COR-L47 (cell line): ENCODE measurements at places on chromosomes 3 and 15.

- DNase-seq: no peak
These were observed 92.0 kb upstream of the TSEN2 start for GRCh38 chr3:12392101-12392878.

DNA sequence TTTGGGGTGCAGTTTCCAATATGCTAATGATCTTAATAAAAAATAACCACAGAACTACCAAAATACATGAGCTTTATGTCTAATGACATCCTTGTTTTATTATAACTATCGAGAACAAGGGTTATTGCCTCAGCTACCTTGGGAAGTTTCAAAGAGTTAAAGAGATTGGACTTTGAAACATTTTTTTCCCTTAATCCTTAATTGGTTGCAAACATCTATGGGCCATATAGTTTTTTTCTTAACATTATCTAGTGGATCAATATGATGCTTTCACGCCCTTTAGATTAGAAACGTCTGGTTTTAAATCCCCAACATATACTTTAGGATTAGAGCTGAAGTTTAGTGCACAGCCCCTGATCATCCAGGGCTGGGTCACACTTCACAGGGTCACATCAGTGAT is 219.2 kb upstream of the SGO1 start:
- DNase-seq: no peak

- no peak for DNase-seq
These were observed 31.5 kb downstream of the CLEC3B start for GRCh38 chr3:45057557-45057956.

DNA sequence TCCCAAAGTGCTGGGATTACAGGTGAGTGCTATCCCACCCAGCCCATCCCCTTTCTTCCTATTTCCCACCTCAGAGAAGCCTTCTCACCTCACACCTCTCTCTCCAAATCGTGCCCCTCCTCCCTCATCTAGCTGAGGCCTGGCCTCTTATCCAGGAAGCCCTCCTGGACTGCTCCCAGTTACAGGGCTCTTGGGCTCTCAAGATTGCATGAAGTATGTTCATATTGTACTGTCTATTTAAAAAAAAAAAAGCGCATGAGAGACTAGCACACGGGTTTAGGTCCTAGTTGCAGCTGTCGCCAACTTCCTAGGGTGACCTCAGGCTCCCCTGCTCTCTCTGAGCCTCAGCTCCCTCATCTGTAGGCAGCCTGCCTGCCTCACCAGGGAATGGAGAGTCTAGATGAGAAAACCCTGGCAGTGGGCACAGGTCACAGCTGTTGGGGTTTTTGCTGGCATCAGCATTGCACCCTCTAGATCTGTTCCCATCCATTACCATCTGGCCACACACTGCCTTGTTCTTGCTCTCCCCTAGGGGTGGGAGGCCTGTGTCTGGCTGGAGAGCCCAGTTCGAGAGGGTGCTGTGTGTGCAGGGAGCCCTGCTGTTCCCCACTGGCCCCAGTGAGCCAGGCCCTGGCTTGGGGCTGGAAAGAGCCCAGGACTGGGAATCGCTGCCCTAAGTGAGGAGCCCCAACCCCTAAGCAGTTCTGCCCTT is 24.2 kb upstream of the C15orf39 start:
- DNase-seq: no peak

DNA sequence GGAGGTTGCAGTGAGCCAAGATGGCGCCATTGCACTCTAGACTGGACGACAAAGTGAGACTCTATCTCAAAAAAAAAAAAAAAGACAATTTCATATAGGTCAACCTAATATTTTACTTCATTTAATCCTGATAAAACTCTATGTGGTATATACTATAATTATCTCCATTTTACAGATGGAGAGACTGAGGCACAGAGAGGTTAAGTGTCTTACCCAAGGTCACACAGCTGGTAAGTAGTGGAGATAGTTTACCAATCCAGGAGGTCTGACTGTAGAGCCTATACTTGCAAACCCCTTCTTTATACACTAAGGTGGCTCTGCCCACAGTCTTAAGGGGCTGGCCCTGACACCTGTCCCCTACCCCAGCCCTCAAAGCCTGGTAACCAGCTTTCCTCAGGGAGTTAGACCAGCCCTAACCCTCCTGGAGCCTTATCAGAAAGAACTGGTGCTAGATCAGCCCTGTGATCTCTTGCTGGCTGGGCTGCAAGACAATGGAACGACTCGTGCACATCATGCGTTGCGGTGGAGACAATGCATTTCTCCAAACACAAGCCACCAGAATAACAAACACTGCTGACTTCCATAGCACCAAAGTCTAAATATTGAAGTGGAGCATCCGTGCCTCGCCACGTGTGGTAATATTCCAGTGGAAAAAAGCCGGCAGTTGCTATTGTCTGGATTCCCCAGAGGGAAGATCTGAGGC is 60.0 kb upstream of the SMAD3 start:
- DNase-seq: no peak

DNA sequence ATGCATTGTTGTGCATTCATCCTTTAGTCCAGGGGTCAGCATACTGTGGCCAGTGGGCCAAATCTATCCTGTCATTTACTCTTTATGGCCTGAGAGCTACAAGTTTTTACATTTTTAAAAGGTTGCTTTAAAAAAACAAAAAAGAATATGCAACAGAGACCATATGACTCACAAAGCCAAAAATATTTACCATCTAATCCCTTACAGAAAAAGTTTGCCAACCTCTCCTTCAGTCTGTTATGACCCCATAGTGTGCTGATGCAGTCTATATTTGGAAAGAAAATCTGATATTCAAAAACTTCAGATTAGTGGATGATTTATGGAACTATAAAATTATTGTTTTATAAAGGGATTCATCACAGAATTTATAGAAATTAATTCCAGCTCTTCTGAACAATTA is 237.5 kb upstream of the IL12A start:
- no peak for DNase-seq

GRCh38 chr15:80982205-80982604 is 7.4 kb downstream of the MESD start:
- no peak for DNase-seq

DNA sequence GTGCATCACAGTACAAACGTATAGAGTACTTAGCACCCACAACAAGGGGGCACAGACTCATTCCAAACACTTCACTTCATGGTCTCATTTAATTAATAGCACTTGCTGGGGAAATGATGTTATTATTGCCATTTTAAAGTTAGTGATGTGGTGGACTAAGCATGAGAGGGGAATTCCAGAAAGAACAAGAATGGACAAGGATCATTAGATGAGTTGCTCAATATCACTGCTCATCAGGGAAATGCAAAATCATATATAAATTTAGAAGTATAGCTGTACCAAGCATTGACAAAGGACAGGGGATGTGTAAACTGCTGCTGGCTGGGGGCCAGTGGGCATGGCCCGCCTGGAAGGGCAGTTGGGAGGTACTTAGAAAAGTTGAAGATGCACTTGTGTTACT is 14.6 kb downstream of the PRR20G start:
- no peak for DNase-seq

GRCh38 chr3:4574426-4574965 is 81.3 kb downstream of the ITPR1 start:
- no peak for DNase-seq

DNA sequence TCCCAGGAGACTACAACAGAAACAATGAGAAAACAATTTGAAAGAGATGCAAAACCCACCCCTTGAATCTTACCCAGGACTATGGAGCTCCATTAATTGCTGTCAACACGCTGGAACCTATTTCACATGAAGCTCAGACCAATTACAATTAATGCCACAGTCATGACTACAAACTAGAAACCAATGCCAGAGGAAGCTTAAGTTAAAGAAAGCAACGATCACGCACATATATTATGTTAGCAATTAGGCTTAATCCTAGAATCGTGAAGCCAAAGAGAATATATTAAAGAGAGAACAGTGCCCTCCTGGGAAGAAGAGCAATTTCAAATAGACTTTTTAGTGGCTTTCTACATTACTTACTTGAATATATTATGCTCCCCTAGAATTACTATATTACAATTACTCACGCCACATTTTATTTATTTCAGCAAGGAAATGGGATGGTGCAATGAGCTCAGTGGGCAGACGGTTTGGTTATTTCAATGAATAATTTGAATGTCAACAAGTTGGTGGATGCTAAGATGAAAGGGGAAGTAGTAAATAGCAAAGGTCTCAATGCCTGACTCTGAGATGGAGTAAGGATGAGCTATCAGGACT is 125.5 kb downstream of the GREM1 start:
- DNase-seq: no peak

DNA sequence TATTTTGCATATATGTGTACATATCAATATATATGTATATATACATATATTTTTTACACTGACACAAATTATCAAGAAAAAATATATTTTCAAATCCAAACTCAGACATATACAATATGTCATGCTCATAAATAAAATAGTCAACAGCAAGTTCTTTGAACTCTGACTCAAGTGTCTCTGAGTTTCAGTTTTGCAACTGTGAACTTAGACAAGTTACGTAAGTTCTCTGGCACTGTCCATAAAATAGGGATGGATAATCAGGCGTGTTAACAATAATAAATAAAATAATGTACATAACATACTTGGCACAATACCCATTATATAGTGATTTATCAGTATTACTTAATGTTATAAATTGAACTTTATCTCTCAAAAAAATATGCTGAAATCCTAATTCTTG is 12.1 kb upstream of the XRN1 start:
- no peak for DNase-seq

GRCh38 chr15:74193299-74193718 is 9.3 kb downstream of the STRA6 start:
- DNase-seq: no peak

- DNase-seq: no peak
These were observed 196.0 kb downstream of the SUCLG2 start for GRCh38 chr3:67458408-67458807.

DNA sequence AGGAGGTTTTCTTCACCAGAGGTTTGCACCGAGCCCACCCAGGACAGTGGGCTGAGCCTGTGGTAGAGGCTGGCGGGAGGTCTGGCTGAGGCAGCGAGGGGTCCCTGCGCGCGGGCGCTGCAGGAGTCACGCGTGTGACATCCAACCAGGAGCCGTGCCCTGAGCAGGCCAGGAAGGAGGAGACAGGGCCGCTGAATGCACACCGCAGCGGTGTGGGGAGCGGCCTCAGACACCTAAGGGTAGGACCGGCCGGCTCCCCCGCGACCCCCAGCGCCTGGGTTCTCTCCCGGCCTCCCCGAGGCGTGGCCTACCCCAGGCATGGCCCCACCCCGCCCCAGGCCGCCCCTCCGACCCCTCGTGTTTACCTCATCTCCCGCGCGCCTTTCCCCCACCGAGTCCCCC is 412 bp downstream of the SLC41A3 start:
- peak; percentile 74 for DNase-seq

GRCh38 chr3:97658668-97659285 is 105.8 kb upstream of the ARL6 start:
- peak; percentile 73 for DNase-seq

DNA sequence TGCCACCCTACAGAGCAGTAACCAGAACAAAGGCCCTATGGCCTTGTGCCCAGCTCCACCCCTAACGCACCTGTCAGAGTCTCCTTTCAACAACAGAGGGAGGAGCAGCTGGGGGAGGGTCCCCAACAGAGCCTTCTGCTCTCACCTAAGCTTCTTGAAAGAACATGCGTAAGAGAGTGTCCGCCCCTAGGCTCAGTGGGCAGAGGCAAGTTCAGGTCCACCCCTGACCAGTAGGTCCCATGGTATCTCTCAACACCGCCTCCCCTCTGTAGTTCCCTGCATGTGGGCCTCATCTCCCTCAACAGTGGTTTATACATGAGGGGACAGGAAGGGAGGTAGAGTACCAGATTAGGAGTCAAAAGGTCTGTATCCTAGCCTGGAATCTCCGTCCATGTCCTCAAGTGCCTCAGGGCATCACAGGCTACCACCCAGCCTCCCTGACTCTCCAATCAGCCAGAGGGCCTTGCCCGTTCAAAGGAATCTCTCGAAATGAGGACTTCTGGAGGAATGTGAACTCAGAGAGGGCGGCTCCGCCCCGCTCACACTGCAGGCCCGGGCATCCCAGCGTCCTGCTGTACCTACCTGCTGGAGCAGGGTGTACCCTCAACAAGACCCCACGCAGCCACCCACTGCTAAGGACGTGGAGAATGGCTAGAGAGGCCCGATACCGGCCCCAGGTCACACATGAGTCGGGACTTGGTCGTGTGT is 680 bp downstream of the POC1A start:
- DNase-seq: peak; percentile 67

GRCh38 chr3:36792342-36792741 is 28.0 kb upstream of the DCLK3 start:
- DNase-seq: peak; percentile 22
